ENCODE measurements at places on chromosomes 2 and 18. TPM values are rescaled to one million over a fixed set of nuclear protein-coding genes. Genes with fewer than 3 reads are reported as not detected.

- DNase-seq, result no peak
Measured at GRCh38 chr2:179580378-179581146, 280.9 kb downstream of the ZNF385B start.

Gene NOL4
- 11.5 TPM for total RNA-seq

Gene SPP2
- not detected for total RNA-seq

Gene TMEM247
- total RNA-seq, result not detected

- DNase-seq, result no peak
Measured at GRCh38 chr2:118103951-118104940, 16.0 kb downstream of the INSIG2 start.

Gene EVA1A
- 2.8 TPM for total RNA-seq

DNA sequence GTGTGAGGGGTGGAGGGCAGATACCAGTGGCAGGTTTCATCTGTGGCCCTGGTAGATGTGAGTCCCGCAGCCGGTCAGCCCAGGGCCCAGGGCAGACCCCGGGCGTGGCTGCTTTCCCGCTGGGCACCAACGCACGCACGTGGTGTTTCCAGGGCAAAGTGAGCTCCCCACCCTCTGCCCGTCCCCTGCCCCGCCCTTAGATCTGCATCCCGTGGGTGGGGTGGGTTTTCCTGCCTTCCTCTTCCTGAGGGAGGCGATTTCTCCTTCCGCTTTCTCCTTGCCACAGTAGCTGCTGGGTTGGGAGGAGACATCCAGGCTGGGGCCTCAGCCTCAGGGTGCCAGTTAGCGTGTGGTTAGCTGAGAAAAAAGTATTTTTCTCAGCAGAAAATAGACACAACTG is 49.6 kb downstream of the ODC1 start:
- no peak for DNase-seq

Measured in neural progenitor cell (in vitro differentiated cells).